ENCODE measurements at places on chromosomes 12 and 14.

DNA sequence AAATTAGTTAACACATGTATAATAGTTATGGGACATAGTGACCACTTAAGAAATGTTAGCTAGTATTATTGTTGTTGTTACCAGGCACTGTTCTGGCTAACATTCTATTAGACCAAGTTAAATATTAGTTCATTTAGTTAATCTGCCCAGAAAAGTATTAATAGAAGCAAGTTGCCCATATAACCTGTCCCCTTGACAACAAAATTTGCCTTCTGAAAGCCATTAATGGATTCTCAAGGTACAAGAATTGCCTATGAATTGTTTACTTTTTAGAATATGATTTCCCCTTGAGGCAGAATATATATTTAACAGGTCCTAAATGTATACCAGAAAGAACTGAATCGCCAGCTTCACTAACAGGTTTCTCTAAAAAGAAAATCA lies 167.3 kb upstream of the TMCC3 start:
- no peak for DNase-seq

GRCh38 chr14:50357753-50358395 lies 38.8 kb downstream of the CDKL1 start:
- DNase-seq: no peak

- DNase-seq: no peak
Observed at GRCh38 chr12:48816143-48816854, 2.0 kb upstream of the CACNB3 start.

- no peak for DNase-seq
Observed at GRCh38 chr14:31127690-31128089, 79.9 kb downstream of the HECTD1 start.

DNA sequence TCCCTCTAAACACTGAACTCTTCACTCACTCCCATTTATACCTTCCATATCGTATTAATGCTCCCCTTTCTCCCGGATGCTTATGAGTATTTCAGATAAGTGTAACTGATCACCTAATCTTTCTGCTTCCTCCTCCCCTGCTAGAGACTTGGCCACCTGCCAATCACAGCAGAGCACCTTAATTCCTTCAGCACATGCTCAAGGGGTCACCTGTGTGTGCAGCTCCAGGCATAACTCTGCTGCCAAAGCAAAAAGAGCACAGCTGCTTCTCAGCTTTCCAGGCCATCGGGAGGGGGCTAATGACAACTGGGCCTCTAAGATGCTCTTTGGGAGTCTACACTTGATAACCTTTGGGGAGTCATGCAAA lies 106.9 kb upstream of the DYRK2 start:
- no peak for DNase-seq

- no peak for DNase-seq
Observed at GRCh38 chr12:55372521-55372920, 9.7 kb downstream of the OR6C75 start.

- no peak for DNase-seq
Observed at GRCh38 chr14:103499709-103500108, 22.9 kb downstream of the CKB start.

DNA sequence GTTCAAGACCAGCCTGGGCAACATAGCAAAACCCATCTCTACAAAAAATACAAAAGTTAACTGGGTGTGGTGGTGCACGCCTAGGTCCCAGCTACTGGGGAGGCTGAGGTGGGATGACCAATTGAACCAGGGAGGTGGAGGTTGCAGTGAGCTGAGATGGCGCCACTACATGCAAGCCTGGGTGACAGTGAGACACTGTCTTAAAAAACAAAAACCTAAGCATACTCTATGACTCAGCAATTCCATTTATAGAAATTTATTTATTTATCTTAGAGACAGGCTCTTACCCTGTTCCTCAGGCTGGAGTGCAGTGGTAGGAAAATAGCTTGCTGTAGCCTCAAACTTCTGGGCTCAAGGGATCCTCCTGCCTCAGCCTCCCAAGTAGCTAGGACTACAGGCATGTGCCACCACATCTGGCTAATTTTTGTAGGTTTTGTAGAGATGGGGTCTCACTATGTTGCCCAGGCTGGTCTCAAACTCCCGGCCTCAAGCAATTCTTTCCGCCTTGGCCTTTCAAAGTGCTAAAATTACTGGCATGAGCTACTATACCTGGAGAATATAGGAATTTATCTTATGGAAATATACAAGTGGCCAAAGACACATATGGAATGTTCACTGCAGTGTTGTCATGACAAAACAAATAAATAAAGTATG lies 43.3 kb downstream of the NCKAP5L start:
- no peak for DNase-seq

DNA sequence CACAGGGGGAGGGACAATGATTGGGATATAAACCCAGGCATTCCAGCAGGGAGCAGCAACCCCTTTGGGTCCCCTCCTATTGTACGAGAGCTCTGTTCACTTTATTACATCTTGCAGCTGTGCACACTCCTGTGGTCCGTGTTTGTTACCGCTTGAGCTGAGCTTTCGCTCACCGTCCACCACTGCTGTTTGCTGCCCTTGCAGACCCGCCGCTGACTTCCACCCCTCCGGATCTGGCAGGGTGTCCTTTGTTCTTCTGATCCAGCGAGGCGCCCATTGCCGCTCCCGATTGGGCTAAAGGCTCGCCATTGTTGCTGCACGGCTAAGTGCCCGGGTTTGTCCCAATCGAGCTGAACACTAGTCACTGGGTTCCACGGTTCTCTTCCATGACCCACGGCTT lies 64.1 kb downstream of the E2F7 start:
- DNase-seq: no peak

- no peak for DNase-seq
Observed at GRCh38 chr12:2337031-2338010, 284.5 kb downstream of the CACNA1C start.

DNA sequence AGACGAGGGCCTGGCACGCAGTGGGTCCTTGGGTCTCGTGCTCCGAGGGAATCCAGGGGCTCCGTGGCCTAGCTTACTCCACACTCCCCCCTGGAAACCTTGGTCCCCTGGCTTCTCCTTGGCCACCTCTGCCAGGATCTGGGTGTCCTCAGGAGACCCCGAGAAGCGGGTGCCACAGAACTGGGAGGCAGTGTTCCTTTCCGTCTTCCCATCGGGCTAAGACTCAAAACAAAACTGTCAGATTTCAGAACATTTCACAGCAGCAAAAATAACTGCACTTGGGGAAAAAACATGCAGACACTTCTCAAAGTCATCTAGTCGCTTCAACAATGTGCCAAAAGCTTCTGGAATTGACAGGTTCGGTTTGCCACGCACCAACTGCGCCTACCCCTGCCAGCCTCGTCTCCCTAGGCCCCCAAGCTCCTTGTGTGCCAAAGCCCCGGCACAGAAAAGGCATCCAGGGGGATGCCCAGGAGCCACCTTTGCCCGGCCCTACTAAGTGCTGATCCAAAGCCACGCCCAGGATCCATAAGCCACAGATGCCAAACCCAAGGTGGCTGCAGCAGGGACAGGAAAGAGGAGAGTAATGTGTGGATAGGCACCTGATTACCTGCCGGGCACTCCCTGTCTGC lies 58.4 kb upstream of the DIO3 start:
- no peak for DNase-seq

DNA sequence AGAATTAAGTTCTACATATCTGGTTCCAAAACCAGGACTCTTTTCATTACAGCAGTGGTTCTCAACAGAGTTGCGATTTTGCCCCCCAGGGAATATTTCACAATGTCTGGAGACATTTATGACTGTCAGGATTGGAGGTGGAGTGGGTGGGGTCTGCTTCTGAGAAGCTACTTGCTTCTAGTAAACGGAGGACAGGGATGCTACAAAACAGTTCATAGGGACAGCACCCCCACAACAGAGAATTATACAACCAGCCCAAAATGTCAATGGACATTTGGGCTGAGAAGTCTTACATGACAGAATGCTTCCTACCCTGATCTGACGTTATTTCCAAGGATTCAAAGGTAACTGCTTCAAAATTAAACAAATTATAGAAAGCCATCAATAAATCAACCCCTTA lies 739 bp upstream of the SPATA7 start:
- DNase-seq: peak; percentile 4

- DNase-seq: no peak
Observed at GRCh38 chr14:34235643-34236300, 226.3 kb downstream of the SPTSSA start.

GRCh38 chr12:7079826-7080125 lies 12.5 kb downstream of the C1R start:
- DNase-seq: no peak

DNA sequence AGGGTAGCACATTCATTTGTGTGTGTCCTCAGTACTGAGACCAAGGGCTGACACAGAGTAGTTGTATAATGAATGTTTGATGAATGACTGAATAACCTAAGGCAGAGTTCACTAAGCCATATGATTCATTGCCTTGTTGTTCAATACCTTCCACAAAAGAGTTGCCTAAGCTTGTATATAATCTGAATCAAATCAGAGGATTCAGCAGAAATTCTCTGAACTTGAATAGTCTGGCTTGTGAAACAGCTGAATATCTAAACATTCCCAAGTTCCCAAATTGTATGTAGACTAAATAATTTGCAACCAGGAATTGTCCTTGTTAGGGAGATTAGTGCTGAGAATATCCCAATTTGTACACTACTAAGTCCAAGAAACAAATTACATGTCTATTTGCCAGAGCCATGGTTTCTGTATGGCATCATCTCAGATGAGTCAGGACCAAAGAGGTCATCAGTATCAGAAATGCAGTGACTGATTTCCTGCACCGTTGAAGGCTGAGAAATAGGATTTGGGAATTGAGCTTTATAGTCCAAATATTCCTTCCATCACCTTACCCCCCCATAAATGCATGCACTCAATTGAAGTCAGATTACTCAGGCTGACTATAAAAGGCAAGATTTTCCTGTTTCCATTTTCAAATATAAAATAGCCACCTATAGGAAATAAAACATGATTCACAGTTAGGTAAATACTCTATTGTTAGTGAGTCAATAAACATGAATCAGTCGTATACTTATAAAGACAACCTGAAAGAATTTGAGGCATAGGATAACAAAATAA lies 168.7 kb downstream of the PHLDA1 start:
- DNase-seq: peak; percentile 73

DNA sequence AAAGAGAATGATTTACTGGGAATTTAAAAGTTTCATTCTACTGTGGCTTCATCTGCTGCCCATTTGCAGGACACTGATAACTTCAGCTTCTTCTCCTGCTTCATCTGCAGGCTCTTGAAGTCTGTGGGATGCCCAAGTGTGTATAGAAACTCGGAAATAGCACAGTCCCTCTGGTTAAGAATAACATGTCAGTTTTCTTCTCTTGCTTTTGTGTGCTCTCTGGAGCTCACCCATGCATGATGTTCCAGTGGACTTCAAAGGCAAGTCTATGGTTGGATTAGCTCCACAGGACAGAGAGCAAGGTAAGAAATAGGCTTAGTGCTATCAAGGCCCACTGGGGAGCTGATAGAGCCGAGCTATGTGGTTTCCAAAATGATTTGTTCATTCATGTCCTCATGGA lies 13.7 kb downstream of the RMST start:
- DNase-seq: no peak

GRCh38 chr12:45644541-45644940 lies 85.0 kb upstream of the ARID2 start:
- DNase-seq: peak; percentile 65

DNA sequence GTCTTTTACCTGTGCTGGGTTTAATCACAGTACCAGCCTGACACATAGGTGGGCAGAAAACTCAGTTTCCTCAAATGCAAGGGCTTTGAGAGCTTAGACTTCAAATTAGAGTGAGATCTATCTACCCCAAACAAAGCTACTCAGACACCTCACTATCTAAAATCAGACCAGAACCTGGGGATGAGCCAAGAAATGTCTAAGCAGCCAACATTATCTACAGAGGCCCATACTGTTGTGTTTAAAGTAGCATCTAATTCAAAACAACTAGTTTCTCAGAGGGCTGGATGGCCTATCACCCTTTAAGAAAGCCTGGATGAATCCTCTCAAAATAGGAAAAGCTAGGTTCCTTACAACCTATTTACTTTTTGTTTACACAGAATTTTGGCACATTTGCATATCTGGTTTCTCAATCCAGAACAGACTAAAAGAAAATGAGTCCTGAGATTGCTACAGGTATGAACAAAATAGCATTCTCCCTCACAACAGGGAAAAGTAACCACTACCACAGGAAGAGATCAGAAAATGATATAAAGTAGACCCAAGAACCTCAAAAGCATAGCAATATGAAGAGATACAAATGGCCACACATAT lies 142.4 kb downstream of the ZFP36L1 start:
- no peak for DNase-seq

DNA sequence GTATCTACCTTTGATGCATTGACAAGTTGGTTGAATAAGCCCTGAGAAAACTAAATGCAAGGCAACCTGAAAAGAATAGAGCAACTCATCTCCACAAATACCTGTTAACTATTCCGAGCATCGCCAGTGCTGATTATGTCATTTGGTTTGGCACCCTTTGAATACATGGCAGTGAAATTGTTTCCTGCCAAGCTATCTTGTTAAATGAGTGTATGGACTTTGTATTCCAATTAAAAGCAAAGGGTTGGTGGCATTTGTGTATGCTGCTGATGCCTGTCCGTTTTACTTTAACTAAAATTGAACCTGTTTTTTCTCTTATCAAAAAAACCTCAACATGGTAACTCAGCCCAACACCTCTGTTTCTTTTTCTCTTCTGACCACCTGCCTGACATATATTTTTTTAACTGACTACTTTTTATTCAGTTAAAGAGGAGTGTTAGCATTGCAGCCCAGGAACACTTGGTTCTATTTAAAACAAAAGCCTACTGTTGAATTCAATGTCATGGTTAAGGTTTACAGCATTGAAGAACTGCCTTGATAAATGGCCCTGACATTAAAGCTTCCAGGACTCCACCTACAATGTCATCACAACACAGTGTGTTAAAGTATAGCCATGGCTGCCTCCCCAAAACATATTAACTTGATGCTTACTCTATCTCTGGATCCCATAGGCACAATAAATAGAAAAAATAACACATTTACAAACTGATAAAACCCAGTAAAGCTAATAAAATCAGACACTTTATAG lies 838.3 kb upstream of the NOVA1 start:
- DNase-seq: no peak

DNA sequence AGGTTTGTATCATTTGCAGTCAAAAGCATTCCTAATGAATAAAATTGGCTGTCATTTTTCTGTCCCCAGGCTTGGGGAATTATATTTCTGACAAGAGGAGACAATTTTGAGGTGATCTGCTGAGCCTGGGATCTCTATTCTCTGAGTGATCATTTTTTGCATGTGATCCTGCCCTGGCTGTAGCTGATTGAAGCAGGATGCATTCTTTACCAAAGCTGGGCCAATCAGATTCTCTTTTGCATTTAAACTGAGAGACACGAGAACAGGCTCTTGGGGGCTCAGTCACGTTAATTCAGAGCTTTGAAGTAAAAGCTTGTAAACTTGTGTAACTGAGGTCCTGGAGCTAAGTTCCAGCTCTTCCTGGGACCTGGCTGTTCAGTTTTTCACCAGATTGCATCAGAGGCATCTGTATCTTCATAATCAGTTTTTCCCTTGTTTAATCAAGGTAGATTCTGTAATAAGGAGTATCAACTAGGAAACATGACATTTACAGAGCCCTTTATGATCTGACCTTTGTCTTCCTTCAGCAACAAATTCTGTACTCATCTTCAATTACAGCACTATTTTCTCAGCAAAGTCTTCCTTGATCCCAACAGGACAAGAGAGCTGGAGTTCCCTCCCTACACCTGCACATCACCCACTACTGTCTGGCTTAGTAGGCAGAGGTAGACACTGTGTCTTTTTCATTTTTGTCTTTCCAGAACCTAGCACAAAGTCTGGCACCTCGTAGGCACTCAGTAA lies 35.0 kb upstream of the MANSC4 start:
- no peak for DNase-seq

GRCh38 chr12:95037906-95038305 lies 34.4 kb upstream of the NDUFA12 start:
- DNase-seq: no peak

- no peak for DNase-seq
Observed at GRCh38 chr12:85697003-85697402, 139.2 kb downstream of the RASSF9 start.
